ENCODE measurements at places on chromosomes 2 and 18.

DNA sequence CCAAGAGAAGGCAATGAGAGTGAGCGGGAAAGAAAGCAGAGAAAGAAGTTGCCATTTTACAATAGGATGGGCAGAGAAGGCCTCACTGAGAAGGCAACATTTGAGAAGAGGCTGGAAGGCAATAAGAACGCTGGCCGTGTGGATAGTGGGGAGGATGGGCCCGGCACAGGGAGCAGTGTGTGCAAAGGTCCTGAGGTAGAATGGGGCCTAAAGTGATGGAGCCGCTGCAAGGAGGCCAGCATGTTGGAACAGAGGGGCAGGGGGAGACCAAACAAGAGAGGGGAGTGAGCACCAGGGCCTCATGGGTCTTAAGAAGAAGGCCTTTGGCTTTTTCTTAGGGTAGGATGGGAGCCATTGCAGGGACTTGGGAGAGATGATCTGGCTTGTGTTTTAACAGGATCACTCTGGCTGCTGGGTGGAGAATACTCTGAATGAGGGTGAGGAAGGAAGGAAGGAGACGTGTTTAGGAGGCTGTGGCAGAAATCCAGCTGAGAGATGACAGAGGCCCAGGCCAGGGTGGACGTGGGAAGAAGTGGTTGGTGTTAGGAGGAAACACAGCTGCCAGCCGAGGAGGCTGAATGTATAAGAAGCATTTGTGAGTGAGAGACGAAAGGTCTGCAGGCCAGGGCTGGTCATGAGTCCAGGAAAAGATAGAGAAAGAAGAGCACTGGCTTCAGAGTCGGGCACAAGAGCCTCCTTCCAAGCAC lies 159.8 kb downstream of the KLHL29 start:
- H3K27ac ChIP-seq: no peak overlapping the region
- peaks cover 2% of the 10 kb centered on the region for H3K4me1 ChIP-seq
- DNase-seq: no peak

DNA sequence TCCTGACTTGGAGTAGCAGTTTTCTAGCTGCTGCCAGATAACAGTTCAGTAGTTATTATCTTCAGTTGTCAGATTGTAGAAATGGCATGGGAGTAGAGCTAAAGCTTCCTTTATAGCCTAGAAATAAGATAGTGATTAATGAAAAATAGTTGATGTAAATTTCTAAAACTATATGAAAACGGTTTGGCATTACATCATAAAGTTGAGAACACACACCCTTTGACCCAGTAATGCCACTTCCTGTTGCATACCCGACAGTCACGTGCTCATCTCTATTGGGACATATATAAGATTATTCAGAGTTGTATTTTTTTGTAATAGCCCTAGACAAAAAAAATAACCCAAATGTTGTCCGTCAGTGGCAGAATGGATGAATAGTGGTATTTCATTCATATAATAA lies 39.4 kb upstream of the ASB1 start:
- no peaks in the 10 kb centered on the region for H3K36me3 ChIP-seq
- no peak overlapping the region for H3K27ac ChIP-seq
- H3K27me3 ChIP-seq: no peaks in the 10 kb centered on the region
- no peak overlapping the region for H3K4me3 ChIP-seq
- H3K4me1 ChIP-seq: peaks cover 7% of the 10 kb centered on the region

DNA sequence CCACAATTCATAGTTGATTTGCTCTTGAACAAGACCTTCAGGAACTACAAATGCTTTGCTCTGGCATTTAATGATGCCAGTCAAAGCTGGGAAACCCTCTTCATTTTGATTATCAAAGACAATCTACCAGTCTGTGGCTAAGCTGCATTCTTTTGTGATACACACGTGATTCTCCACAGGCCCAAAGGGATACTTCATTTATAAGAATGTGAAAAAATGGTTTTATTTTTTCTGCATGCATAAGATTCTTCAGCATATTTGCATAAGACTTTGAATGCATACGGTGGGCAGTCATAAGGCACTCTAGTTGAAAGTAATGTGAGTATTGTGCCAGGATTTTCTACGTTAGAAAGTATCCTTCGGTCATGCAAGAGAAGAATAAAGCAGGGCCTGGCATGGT lies 33.0 kb upstream of the ARL5A start:
- no peak overlapping the region for H3K27ac ChIP-seq
- no peak overlapping the region for H3K4me3 ChIP-seq
- no peaks in the 10 kb centered on the region for H3K27me3 ChIP-seq
- H3K36me3 ChIP-seq: no peaks in the 10 kb centered on the region
- no peaks in the 10 kb centered on the region for H3K4me1 ChIP-seq
- no peak for DNase-seq

- peaks cover 23% of the 10 kb centered on the region for H3K4me1 ChIP-seq
- H3K27me3 ChIP-seq: no peaks in the 10 kb centered on the region
- no peak for DNase-seq
Observed at GRCh38 chr2:23788100-23788499, 138.8 kb downstream of the ATAD2B start.

- H3K36me3 ChIP-seq: no peaks in the 10 kb centered on the region
- no peaks in the 10 kb centered on the region for H3K4me1 ChIP-seq
- DNase-seq: peak; percentile 13
- no peak overlapping the region for H3K4me3 ChIP-seq
- peaks cover 5% of the 10 kb centered on the region for H3K27me3 ChIP-seq
- no peak overlapping the region for H3K27ac ChIP-seq
Observed at GRCh38 chr2:240216167-240216566, 75.7 kb upstream of the OTOS start.

DNA sequence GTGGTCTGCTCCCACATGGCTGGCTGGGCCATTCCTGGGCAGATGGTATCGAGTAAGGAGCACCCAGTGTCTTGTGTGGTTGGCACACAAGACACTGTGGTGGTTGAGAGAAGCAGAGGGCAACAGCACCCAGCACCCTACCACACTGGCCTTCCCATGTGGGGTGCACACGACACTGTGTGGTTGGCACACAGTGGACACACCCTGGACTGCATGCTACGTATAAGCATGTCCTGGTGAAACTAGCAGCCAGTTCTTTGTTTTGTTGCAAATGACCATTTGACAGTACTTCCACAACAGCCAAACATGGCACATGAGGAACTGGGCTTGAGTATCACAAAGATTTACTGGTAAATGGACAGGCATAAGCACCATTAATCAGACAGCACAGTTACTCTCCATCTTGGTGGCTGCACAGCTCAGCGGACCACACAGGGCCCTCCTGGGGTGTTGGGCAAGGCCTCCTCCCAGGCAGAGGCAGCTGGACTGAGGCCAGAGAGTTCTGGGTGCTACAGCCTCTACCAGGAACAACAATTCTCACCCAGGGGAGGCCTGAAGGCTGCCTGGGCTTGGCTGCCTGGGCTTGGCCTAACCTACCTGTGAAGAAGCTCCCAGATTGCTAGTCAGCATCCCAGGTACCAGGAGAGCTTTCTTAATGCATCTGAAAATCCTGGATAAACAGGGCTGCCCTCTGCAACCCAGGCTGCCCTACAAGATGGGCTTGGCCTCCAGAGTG lies 59.3 kb upstream of the ALPP start:
- peak overlapping the region; percentile 93 for H3K27ac ChIP-seq
- DNase-seq: no peak
- peaks cover 87% of the 10 kb centered on the region for H3K4me1 ChIP-seq
- peak overlapping the region; percentile 23 for H3K4me3 ChIP-seq
- H3K36me3 ChIP-seq: peaks cover 18% of the 10 kb centered on the region

DNA sequence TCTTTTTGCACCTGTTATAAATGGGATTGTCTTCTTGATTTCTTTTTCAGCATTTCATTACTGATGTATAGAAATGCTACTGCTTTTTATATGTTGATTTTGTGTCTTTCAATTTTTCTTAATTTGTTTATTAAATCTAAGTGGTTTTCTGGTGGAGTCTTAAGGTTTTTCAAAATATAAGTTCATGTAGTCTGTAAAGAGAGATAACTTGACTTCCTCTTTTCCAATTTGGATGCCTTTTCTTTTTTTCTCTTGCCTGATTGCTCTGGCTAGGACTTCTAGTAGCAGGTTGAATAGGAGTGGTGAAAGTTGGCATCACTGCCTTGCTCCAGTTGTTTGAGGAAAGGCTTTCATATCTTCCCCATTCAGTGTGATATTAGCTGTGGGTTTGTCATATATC lies 28.6 kb upstream of the GALNT5 start:
- no peaks in the 10 kb centered on the region for H3K36me3 ChIP-seq
- H3K4me3 ChIP-seq: no peak overlapping the region
- no peak overlapping the region for H3K27ac ChIP-seq
- no peaks in the 10 kb centered on the region for H3K4me1 ChIP-seq

- DNase-seq: peak; percentile 6
- H3K27me3 ChIP-seq: peaks cover 4% of the 10 kb centered on the region
- no peak overlapping the region for H3K27ac ChIP-seq
Observed at GRCh38 chr2:20611077-20611843, 39.6 kb downstream of the HS1BP3 start.

GRCh38 chr2:126368758-126369157 lies 287.2 kb upstream of the GYPC start:
- H3K27ac ChIP-seq: no peak overlapping the region
- H3K27me3 ChIP-seq: peaks cover 4% of the 10 kb centered on the region
- no peak for DNase-seq
- no peaks in the 10 kb centered on the region for H3K4me1 ChIP-seq

GRCh38 chr18:8238507-8238906 lies 370.7 kb upstream of the RAB12 start:
- no peaks in the 10 kb centered on the region for H3K4me1 ChIP-seq
- no peak overlapping the region for H3K4me3 ChIP-seq
- no peak overlapping the region for H3K27ac ChIP-seq
- H3K36me3 ChIP-seq: no peaks in the 10 kb centered on the region

GRCh38 chr2:37375741-37376288 lies 31.4 kb downstream of the QPCT start:
- H3K4me3 ChIP-seq: peak overlapping the region; percentile 23
- DNase-seq: no peak
- peaks cover 32% of the 10 kb centered on the region for H3K4me1 ChIP-seq
- no peak overlapping the region for H3K27ac ChIP-seq
- H3K36me3 ChIP-seq: no peaks in the 10 kb centered on the region

GRCh38 chr2:30222031-30222430 lies 9.3 kb upstream of the LBH start:
- H3K36me3 ChIP-seq: no peaks in the 10 kb centered on the region
- no peak for DNase-seq
- H3K27me3 ChIP-seq: peaks cover 6% of the 10 kb centered on the region
- H3K4me1 ChIP-seq: peaks cover 49% of the 10 kb centered on the region

Measured in activated naive CD4-positive, alpha-beta T cell treated with anti-CD3 and anti-CD28 coated beads, Interleukin-2, amount 10 ng/mL, durations not matched to agents 7 days and 5 days (primary cell).